ENCODE measurements at places on chromosomes 2 and 18.

DNA sequence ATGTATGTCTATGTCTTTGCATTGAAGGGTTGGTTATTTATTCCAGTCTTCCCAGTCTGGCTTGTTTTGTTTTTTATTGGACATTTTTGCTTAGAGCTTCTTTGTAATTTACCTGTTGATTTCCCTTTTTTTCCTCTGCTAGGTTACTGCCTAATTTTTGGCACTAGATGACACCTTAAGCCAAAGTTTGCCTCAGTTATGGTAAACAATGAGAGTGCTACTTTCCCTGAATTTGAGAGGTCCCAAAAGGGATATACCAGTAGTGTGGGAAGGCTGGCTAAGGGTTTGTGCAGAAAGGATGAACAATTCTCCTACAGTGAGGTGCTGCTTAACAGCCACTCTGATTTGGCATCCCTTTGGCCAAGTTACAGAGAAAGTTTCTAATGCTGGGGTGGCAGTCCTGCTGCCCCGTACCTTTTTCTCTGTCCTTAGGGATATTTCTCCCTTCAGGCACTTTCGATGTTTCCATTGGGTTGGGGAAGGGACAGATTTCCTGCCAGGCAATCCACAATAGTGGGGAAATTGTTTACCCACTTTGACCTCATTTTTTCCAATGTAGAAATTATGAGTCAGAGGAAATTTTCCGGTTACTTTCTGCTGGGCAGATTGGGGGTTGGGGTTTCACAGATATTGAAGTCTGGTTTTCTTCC is 354.9 kb downstream of the PTPRM start:
- no peak for DNase-seq

- DNase-seq: no peak
Measured at GRCh38 chr2:172234716-172235691, 132.3 kb upstream of the DLX2 start.

GRCh38 chr2:31239593-31240177 is 5.7 kb downstream of the EHD3 start:
- no peak for DNase-seq

DNA sequence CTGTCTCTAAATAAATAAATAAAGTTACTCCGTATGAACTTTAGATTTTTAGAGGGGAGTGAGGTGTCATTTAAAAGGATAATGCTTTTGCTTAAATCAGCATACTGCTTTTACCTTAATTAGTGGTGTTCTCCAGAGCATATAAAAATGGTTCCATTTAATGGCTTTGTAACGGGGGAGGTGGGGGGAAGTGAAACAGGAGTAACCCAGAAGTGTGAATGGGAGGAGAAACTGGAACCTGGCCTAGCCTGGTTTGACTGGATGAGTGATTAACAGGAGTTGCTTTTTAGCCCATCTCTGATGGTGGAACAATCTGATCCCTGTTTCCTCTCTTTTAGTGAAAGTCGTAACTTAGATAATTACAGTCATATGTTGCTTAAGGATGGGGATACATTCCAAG is 1.6 kb downstream of the CNDP2 start:
- DNase-seq: no peak

GRCh38 chr2:165238295-165238694 is 919 bp upstream of the SCN2A start:
- peak; percentile 5 for DNase-seq

DNA sequence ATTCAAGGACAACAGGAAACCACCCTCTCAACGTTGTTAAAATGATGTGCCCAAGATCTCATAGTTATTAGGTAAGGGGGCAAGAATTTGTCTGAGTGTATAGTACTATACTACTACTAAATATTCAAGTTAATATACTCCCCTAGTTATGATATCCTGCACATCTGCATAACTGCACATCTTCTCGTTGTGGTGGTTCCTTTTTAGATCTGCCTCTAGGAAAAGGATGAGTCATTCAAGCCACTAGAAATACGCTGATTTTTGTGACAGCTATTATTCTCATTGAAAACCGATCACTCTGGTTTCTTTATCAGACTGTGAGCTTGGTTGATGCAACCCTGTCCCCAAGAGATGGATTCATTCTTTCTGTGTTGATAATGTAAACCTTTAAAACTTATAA is 1067.0 kb upstream of the FANCL start:
- no peak for DNase-seq

DNA sequence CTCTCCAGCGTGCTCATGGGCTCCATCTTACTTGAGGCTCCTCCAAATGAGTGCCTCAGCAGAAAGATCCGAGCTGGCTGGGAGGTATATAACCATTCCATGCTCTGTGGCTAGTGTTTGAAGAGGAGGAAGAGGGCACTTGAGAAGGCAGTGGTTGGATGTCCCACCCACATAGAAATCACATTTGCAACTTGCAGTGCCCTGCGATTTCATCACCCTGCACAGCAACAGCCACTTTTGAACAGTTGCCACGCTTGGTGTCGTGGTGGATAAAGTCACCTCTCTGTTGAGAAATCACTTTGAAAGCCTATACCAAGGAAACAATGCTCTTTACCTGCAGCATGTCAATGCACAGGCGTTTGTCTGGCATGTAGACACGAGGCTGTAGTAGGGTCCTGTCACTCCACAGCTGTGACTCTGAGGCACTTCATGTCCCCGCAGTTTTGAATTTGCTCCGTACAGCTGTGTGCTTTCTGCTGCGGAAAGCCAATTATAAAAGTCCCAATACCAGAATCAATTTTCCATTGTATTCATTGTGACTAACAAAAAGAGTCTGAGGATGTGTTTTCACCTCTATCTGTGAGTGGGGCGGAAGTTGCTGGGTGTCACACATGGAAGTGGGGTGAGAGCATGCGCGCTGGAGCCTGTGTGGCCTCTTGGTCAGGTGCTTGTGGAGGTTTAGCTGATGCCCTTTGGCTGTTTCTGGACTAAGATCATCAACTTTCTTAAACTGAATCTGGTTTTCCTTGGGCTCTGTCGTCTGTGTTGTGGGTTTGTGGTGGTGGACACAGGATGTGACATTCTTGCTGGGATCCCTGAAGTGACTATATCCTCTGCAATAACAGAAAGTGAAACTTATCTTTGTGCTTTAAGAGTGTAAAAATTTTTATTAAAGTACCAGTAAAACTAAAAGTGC is 2.8 kb downstream of the CNDP2 start:
- no peak for DNase-seq

GRCh38 chr2:120447127-120447785 is 101.3 kb downstream of the INHBB start:
- no peak for DNase-seq

GRCh38 chr2:116132833-116133232 is 1681.7 kb upstream of the DDX18 start:
- DNase-seq: no peak

DNA sequence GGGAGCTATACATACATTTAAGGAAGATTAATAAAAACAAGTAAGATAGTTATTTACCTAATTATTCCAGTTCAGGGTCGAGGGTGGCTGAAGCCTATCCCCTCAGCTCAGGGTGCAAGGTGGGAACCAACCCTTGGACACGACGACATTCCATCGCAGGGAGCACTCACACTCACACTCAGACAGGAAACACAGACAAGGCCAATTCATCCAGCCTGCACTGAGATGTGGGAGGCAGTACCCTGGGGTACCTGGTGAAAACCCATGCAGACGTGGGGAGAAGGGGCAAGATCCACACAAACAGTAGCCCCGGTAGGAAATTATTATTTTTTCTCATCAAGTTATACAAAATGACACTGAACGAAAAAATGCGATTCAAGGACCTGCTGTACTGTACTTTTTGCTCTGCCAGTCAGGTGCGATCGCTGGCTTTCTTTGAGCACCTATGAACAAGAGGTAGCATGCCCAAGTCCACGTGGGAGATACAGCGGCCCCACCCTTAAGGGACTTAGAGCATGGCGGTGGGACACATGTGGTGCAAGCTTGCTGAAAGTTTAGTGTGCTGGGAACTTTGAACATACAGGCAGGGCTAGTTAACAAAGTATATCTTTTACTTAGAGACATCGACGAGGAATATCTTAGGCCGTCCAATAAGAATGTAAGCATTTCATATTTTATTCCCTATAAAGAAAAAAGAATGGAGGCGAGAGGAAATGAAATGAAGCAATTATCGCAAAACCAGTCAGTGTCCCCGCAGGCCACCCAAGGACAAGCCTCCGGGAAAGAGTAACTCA is 624 bp downstream of the METTL8 start:
- no peak for DNase-seq

GRCh38 chr2:126312579-126312978 is 343.4 kb upstream of the GYPC start:
- DNase-seq: no peak

DNA sequence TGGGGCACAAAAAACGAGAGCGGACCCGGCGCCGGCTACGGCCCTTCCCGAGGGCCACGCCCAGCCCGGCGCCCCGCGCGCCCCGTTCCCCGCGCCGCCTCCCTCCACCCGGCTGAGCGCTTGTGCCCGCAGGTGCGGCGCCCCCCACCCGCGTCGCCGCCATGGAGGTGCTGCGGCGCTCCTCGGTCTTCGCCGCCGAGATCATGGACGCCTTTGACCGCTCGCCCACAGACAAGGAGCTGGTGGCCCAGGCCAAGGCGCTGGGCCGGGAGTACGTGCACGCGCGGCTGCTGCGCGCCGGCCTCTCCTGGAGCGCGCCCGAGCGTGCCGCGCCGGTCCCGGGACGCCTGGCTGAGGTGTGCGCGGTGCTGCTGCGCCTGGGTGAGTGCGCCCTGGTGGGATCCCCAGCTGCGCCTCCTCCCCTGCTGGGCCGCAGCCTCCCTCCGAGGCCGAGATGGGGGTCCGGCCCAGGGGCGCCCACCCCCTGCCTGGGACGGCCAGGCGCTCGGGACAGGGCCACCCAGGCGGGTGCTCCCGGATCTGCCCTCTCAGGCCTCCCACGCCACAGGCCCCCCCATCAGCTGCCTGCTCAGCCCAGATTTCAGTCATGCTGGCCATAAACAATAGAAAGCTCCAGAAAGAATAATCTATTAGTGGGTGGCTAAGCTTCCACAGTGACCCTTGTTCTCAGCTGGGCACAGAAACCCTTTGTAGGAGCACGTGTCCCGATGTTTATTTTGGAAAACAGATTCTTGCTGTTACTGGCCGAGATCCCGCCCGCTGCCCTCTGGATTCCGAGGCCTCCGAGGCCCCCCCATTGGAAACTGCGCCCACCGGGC is 997 bp downstream of the BOK start:
- no peak for DNase-seq

DNA sequence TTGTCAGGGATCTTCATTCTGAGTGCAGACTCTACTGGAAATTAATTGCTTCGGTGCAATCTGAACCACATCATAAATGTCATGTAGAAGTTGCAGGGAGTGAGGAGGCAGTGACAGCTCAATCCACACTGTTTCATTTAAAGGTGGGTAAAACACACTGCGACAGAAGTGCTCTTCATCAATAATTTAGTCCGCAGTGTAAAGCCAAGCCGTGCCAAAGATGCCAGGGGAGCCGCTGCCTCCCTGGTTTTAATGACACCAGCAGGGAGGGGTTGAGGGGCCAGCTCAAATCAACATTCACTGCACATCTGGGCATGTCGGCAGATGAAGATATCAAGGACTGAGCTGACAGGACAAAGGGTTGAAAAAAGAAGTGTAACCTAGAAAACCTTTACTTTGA is 305.7 kb upstream of the VRK2 start:
- DNase-seq: no peak

DNA sequence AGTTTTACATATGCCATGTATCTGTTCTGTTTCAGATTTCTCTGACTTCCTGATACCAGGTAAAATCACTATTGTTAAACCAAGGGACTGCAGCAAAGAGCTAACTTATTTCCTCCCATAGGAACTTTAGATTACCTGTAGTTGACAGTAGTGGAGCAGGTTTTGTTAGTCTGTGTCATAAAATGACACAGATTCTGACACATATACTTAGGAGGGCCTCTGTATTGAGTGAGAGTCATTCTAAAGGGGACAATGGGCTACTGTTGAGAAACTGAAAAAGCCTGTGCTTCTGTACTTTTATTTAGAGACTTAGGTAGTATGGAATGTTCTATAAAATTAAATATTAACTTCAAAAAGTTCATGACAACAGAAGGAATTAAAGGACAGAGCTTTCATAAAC is 48.2 kb downstream of the KCMF1 start:
- DNase-seq: no peak

GRCh38 chr18:55268628-55269275 is 309.5 kb upstream of the CCDC68 start:
- no peak for DNase-seq

DNA sequence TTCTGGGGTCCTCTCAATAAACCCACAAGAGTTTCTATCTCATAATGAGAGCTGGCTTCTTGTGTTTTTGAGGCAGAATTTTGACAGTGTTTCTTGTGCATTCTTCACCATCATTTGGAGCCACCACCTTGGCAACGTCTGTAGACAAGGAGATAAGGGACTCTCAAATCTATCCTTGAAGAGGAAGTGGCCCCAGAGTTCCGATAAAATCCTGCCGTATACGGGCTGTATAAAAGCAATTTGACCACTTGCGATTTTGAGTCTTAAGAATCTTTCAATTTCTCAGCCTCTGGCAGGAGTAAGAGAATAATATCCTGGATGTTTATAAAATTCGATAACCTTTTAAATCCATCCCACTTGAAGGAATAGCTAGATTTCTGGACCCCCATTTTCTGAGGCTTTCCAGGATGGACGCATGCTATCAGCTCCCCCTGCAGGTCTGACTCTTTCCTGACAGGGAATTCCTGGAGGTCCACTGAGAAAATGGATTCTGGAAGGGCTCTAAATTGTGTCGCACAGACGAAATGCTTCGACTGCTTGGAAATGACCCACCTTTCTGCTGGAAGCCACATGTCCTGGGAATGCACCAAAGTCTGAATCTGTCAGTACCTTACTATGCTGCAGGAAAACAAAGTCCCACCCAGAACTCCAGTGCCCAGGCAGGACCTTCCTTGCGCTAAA is 54.1 kb downstream of the E2F6 start:
- DNase-seq: no peak

DNA sequence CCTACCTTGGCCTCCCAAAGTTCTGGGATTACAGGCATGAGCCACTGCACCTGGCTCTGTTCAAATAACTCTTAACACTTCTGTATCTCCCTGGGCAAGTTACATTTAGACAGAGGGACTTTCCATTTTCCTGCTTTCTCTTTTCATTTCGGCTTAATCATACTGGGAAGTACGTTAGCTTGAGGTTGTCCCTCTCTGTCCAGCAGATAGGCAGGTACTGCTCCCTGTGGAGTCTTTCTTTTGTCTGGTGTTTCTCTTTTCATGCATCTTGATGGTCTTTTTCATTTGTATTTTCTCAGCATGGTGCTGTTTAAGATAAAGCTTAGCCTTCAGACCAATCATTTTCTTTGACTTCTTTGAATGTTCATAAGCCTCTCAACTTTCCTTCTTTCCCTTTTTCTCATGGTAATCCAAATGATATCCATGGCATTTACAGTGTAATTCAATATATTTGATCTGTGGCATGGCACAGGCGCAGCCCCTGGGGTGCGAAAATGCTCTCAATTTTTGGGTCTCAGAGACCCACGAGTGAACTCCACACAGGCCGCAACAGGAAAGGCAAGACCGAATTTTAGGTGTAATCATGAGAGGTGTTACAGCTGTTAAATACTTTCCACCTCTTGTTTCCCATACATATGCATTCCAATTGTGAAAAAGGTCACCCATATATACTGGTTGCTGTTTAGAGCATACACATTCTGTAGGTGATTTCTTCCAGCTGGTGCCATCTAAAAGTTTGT is 99.9 kb upstream of the MYO3B start:
- no peak for DNase-seq

Data from HS-27A (cell line).